ENCODE measurements at places on chromosomes 4 and X. TPM values are rescaled to one million over a fixed set of nuclear protein-coding genes. Genes with fewer than 3 reads are reported as not detected.

Gene NXF3
- 0.22 TPM for polyA plus RNA-seq

- no peak for DNase-seq
Measured at GRCh38 chr4:791898-792625, 33.9 kb downstream of the CPLX1 start.

DNA sequence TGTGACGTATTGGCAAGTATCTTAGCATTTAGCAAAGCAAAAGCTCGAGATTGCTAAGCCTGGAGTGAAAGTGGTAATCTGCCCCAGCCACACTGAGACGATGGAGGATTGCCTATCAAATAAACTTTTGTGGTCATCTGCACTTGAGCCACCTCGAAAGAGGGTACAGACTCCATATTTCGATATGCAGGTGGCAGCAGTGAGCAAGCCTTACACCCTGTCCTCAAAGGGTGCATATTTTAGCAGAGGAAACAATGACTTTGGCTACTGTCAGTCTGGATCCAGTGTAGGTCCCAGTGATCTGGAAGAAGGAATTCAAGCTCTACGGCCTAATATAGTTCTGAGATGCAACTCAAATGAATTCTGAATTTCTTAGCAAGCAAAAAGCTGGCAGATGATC lies 153.9 kb downstream of the ATG4A start:
- DNase-seq, result no peak

GRCh38 chrX:41045960-41046567 lies 39.2 kb upstream of the USP9X start:
- no peak for DNase-seq

Gene RRH
- polyA plus RNA-seq, result 0.07 TPM

DNA sequence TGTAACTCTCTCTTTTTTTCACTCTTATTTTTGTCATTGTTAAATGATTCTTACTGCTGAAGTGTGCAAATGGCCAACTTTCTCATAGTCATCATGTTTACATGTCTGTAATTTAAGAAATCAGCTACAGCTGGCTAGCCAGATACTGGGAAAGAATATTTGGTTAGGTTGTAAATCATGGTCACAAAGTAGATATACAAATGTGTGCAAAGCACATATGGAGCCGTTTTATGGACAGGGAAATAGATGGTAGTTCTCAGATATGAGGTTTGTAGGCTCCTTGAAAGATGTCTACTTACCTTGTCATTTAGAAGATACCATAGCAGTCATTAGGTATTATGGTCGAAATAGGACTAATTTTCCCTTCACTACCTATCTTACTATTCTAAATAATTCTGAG lies 430.4 kb downstream of the ADGRL3 start:
- no peak for DNase-seq

Gene QRFPR
- polyA plus RNA-seq, result 11.9 TPM

Gene STATH
- polyA plus RNA-seq, result not detected

DNA sequence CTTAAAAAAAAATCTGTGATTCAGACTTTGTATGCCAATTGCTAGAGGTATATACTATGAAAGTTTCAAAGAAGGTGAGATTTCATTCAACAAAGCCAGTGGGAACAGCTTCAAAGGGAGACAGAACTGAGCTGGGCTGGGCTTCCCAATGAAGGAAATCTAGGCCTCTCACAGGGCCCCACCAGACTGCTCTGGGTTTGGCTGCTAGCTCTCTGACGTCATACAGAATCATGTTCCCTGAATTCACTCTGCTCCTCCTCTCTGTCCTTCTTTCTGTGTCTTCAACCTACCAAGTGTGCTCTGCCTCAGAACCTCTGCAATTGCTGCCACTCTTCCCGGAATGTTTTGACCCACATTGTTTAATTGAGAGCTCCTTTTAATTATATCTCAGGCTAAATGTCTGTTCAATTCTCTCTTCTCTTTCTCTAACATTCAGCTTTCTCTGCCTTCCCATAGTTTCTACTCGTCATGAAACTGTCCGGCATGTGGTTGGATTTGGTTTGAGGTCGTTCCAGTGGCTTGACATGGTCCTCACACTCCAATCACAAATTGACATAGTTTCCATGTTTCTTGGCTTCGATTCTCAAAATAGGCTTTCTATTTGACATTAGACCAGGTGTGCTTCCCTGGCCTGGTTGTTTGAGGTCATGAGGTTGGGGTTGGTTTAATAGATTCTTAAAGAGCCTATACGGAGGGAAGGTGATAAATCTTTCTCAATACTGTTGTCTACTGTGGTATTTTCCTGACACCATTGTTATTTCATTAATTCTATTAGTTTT lies 282.1 kb upstream of the EMCN start:
- no peak for DNase-seq

Gene SHROOM2
- polyA plus RNA-seq, result 8.7 TPM

Gene F11
- not detected for polyA plus RNA-seq

DNA sequence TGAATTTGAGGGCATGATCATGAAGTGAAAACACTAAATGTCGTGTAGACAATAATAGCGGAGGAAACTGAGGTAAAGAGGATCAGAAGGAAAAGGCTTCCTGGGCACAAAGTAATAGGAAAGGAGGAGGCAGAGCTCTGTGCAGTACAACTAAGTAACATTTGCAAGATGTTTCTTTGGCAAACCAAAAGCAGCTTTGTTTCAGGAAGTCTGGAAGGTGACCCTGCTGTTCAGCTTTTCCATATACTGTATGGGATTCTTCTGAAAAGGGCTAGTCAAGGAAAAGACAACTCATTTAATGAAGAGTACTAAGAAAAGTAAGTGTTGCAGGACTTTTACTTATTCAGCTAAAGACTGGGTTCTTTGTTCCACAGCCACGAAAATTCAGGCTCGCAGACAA lies 463.1 kb downstream of the PCDH7 start:
- DNase-seq, result no peak

DNA sequence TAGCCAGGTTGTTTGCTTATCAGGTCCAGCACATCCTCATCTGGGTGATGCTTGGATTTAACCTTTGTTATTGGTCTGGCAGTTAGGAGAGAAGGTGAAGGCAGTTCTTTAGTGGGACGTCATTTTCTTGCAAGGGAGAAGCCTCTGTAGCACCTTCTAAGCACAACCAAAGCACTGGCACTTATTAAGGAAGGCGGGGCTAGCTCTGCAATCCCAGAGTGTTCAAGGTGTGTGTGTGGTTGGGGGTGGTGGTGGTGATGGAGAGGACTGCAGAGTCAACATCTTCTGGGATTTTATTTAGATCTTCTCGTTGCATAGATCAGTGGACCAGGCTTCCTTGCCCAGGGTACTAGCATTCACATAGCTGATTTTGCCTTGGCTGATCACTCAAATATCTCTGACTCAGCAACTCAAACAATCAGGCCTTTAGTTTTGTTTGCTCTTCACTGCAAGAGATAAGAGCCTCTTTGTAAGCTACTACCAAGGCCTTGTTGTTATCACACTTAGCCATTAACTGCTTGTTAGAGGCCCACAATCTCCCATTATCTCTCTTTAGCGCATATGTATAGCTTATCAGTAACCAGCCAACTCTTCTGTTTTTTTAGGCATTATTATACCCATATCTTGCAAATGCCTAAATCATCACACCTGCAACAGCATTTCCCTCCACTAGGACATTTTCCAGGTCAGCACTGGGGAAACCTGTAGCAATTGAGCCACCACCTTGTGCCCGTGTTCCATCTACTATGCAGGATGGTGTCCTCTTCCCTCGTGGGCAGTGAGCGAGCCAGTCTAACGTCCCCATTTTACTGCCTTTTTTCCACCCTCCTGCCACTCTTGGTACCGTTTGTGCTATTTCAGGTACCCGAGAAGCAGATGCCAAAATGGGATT lies 36.5 kb upstream of the LINC00632 start:
- no peak for DNase-seq

DNA sequence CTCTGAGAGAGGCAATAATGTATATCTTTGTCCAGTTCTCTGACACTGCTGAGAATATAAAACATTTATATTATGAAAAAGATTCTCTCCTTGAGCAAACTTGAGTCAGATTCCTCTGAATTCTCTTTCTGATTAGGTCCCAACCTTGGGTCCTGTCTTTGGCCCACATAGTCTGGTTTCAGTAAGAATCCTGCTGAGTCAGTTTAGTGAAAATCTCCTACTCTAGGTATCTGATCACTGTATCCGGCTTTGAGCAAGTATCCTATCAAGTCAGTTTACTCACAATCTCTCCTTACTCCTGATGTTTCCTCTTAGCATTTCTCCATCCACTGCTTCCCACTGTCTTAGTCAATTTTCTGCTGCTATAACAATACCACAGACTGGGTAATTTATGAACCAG lies 253.9 kb downstream of the OPHN1 start:
- no peak for DNase-seq

DNA sequence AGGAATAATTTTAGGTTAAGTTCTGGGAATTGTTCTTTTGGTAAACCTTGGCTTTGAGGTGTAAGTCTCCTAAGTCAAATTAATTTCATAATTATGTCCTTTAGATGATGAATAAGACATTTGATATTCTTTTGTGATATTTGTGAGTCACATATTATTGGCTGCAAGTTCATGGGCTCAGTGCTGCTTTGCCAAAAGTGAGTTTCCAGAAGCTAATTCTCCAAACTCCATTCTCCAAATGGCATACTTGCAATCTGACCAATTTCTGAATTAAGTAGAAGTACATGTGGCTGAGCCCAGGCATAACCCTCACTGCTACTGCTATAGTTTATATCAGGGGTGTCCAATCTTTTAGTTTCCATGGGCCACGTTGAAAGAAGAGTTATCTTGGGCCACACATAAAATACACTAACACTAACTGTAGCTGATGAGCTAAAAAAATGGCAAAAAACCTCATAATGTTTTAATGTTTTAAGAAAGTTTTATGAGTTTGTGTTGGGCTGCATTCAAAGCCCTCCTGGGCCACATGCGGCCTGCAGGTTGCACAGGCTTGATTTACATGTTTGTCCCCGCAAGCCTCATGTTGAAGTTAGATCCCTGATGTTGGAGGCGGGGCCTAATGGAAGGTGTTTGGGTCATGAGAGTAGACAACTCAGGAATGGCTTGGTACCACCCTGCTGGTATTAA lies 196.1 kb downstream of the ZNF330 start:
- no peak for DNase-seq

GRCh38 chr4:1321946-1322650 lies 24.9 kb upstream of the UVSSA start:
- DNase-seq, result no peak

GRCh38 chrX:135438734-135439043 lies 16.9 kb downstream of the SMIM10L2A start:
- no peak for DNase-seq

Gene SRPX2
- polyA plus RNA-seq, result 6.3 TPM

DNA sequence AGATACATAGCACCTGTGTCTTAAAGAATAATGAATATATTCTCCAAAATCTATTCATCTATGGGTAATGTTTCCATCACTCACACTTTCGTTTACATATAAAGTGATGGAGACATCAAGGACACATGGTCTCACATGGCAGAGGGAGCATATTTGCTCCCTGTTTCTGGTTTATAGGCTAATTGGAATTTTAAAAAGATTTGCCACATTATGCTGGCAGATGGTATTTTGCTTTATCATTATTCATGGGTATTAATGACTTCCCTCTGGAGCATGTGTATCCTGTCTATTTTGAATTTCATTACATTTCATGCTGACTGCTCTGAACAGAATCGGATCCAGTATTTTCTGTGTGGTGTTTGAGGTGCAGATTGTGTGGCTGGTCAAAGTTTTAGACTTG lies 79.0 kb downstream of the PDGFRA start:
- no peak for DNase-seq

DNA sequence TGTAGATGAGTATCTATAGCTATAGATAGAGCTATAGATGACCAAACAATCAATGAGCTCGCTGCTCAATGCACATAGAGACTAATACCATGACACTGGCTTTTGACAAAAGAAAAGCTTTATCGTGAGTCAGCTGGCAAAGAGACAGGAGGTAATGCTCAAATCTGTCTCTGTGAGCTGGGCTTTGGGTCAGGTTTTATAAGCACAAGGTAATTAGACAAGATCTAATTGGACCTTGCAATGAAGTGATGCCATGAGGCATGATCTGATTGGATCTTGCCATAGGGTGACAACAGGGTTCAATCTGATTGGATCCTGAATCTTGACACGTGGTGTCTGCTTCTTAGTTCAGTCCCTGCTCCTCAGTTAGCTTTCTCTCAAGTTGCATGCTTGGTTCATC lies 180.7 kb upstream of the MXRA5 start:
- no peak for DNase-seq

DNA sequence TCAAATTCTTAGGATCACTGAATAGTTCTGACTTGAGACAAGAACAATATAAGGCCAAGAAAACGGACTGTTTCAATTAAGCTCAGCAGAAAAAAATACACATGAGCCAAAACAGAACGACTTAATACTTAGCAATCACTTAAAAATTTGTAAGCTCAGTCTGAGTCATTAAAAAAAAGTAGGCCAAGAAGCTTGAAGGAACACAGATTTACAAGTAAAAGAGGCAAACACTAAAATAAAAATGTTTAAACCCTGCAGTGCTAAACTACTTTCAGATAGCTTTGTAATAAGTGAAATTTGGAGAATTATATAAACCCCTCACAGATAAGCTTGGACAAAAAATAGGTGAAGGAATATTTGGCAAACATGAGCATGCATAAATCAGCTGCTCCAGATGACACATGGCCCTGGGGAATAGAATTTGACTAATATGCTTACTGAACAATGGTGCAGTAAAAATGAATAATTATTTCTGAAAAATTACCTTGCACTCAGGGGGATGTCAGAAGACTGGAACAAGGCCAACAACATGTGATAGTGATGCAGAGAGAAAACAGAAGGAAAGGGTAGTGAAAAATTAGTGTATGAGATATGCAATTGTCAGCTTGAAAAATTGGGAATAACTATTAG lies 49.6 kb downstream of the LNX1 start:
- peak; percentile 75 for DNase-seq

DNA sequence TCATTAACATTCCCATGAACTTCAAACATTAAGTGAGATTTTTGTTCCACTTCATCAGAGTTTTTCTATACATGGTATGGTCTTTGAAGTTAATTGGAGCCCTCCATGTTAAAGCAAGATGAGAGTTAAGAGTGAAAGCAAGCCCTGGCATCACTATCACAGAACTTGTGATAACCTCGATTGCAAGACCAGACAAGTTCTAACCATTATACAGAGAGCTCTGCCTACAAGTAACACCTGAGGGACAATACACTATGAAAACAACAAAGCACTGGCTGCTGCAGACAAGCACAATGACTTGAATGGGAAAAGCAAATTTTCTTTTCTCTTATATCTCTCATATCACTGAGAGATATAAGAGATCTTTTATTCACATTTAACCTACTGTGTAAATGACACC lies 126.6 kb upstream of the GYPA start:
- peak; percentile 11 for DNase-seq

GRCh38 chr4:38383646-38384121 lies 280.3 kb upstream of the KLF3 start:
- DNase-seq, result no peak

Gene RHOXF2B
- not detected for polyA plus RNA-seq

DNA sequence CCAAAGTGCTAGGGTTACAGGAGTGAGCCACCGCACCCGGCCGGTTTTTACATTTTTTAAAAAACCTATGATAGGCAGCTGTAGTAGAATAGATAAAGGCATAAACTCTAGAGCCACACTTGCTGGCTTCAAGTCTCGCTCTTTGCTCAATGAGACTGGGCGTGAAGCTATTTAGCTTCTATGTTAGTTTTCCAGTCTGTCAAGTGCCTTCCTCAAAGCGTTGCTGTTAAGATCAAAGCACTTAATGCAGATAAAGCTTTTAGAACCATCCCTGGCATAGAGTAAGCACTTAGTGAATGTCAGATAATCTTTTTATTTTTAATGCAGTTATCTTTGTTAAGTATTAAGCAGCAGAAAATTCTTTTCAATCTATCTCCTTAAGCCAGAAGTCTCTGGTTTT lies 42.0 kb upstream of the BMPR1B start:
- no peak for DNase-seq

- DNase-seq, result peak; percentile 10
Measured at GRCh38 chr4:154349829-154350228, 141.8 kb downstream of the DCHS2 start.
